ENCODE measurements at places on chromosomes 7 and 10. TPM values are rescaled to one million over a fixed set of nuclear protein-coding genes. Genes with fewer than 3 reads are reported as not detected.

The KMT2C gene
- polyA plus RNA-seq: 17.4 TPM

The FBXL13 gene
- 0.19 TPM for polyA plus RNA-seq

The FIS1 gene
- 204 TPM for polyA plus RNA-seq

The CELF2 gene
- polyA plus RNA-seq: 33.3 TPM
